ENCODE measurements at places on chromosomes 5 and 9.

GRCh38 chr5:131064669-131065371 is 100.2 kb downstream of the HINT1 start:
- DNase-seq = no peak

DNA sequence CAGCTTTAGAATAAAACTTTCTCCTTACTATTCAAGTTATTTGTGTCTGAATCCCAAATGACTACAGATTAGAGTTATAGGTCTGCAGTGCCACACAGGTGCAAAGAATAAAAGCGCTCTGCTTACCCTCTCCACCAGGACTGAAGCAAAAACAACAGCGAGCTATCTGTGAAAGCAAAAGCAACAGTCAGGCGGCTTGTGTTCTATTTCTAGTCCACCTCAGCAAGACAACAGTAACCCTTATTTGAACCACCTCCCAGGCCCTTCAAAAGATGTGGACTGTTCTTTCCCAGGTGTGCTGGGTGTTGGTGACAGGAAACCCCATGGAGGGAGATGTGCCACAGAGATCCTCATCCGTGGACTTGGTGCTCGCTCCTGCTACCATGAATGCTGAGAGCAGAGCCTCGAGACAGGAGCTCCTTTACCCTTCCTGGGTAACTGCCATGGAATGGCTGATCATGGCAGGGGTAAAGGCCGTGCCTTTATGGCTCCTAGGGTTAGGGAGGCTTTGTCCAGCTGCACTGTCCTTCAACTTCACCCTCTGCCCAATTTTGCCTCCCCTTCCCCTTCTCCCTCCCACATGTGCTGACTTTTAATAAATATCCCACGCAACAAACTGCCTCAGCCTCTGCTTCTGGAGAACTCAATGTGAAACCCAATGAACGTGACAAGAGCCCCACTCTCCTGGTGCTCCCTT is 108.6 kb downstream of the SERINC5 start:
- no peak for DNase-seq

DNA sequence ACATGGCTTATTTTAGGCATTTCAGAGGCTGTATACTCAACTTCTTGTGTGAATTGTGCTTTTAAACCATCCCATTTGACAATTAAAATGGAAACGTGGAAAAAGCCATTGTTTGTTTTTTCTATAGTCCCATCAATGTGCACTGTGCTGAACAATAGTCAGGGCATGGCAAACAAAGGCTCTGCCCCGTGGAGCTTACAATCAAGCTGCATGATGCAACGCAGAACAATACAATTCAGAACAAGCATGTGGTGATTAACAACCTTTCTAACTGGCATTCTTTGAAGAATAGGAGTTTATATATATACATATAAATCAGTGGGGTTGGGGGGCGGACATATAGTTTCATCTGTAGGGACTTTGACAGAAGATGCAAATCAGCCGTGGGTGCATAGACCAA is 2125.4 kb upstream of the WWC1 start:
- no peak for DNase-seq

DNA sequence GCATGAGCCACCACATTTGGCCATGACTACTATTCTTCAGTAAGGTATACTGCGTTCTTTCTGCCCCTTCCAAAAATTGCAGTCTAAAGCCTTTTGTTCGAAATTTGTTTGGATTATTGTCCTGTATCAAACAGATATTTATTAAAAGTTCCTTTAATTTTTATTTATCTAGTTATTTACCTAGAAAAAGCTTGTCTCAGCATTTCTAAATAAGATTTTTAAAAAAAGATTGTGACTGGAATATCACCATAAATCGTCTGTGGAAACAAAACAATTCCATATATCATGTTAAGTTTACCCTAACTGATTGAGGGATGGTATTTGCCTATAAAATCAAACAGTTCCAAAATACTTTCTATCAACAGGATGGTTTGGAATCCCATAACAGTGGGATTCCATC is 14.7 kb downstream of the GNG10 start:
- no peak for DNase-seq

- no peak for DNase-seq
These were observed 21.9 kb downstream of the DEPDC1B start for GRCh38 chr5:60677850-60678664.

- no peak for DNase-seq
These were observed 182.8 kb upstream of the NFIL3 start for GRCh38 chr9:91606255-91606995.

- no peak for DNase-seq
These were observed 17.8 kb downstream of the SH3TC2 start for GRCh38 chr5:149045089-149045460.

DNA sequence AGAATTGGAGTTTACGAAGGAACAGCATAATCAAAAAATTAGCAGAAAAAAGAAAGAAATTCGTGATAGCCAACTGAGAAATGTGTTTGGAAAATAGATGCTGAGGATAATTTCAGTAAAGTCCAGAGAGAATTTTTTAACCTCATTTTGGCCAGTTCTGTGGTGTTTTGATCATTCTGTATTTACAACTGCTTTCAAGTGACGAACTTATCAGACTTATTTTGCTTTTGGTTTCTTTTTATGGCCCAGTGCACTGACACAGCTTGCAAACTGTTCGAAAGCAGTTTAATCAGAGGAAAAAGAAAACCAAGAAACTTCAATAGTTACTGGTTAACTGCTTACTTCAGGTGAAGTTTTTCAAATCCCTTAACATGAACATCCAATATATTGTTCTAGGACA is 1.9 kb downstream of the SDHA start:
- DNase-seq = no peak

- DNase-seq = no peak
These were observed 1.2 kb downstream of the NIPSNAP3B start for GRCh38 chr9:104765138-104765537.

DNA sequence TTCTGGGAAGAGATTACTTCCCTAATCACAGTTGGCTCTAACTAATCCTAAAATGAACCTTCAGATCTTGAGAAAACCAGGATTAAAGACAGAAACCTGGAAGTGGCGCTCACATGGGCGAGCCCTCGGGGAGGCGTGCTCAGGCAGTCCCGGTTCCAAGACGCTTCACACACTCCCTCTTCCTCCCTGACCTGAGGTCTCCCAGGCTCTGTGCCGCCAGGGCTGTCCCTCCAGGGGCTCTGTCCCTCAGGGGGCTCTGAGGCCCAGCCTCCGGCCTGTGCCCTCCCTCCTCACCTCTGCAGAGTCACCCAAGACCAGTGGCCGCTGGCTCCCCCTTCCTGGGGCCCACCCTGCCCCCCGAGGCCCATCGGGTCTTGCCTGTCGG is 10.2 kb downstream of the SLC9A3 start:
- DNase-seq = no peak

- no peak for DNase-seq
These were observed 250.4 kb upstream of the CHD1 start for GRCh38 chr5:99179206-99179605.

GRCh38 chr5:64914396-64914795 is 145.7 kb downstream of the CWC27 start:
- DNase-seq = no peak

DNA sequence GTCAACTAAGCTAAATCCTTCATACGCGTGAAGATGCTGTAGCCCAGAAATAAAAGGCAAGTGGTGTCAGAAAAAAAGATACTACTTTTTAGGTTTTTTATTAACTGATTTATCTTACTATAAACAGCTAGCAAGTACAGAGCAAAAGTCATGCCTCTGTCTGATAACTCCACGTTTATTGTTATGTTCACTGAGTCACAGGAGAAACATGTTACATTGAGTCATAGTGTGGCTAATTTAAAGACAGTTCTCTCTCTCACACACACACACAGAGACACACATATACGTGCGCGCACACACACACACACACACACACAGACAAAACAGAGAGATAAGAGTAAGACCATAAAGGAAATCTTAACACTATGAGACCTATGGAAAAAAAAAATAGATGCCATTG is 770.0 kb upstream of the CDH10 start:
- no peak for DNase-seq

- no peak for DNase-seq
These were observed 14.1 kb downstream of the TMEM38B start for GRCh38 chr9:105708405-105708804.

DNA sequence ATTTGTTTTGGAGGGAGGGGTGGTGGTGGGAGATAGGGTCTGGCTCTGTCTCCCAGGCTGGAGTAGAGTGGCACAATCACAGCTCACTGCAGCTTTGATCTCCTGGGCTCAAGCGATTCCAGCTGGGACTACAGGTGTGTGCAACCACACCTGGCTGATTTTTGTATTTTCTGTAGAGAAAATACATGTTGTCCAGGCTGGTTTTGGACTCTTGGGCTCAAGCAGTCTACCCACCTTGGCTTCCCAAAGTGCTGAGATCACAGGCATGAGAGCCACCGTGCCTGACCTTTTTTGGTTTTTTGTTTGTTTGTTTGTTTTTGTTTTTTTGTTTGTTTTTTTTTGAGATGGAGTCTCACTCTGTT is 15.4 kb downstream of the STXBP1 start:
- peak; percentile 4 for DNase-seq

- peak; percentile 70 for DNase-seq
These were observed 64.0 kb downstream of the POU5F2 start for GRCh38 chr5:93677359-93677891.

DNA sequence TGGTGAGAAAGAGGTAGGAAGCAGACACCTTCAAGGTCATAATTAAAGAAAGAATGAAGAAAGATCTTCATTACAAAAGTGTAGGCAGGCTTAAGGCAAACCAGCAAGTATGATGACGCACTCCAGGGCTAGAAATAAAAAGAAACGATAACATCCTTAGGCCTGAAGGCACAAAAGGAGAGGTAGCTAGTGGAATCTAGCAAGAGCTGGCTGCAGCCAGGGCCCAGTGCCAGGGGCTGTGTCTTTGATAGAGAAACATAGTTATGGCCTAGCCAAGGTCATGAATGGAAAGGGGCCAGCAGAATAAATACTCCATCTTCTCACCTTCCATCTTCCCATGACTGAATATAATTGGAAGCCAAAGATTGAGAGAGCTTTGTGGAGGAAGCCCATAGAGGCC is 6.8 kb upstream of the SH3TC2 start:
- DNase-seq = no peak

DNA sequence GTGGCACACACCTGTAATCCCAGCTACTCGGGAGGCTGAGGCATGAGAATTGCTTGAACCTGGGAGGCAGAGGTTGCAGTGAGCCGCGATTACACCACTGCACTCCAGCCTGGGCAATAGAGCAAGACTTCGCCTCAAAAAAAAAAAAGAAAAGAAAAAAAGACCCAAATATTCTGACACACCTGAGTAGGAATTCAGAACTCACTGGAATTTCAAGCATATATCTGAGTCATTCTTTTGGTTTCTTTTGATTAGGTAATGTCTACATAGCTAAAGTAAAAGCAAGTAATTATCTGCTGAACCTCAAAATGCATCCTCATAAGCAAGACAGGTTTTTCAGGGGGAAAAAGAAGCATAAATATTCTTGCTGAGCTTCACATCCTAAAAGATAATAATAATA is 35.9 kb downstream of the ANKRD31 start:
- DNase-seq = no peak

- DNase-seq = no peak
These were observed 144.1 kb upstream of the ACTBL2 start for GRCh38 chr5:57626703-57627102.

GRCh38 chr9:129863059-129863690 is 27.9 kb downstream of the USP20 start:
- no peak for DNase-seq

GRCh38 chr9:135810806-135811575 is 96.4 kb downstream of the CAMSAP1 start:
- no peak for DNase-seq

DNA sequence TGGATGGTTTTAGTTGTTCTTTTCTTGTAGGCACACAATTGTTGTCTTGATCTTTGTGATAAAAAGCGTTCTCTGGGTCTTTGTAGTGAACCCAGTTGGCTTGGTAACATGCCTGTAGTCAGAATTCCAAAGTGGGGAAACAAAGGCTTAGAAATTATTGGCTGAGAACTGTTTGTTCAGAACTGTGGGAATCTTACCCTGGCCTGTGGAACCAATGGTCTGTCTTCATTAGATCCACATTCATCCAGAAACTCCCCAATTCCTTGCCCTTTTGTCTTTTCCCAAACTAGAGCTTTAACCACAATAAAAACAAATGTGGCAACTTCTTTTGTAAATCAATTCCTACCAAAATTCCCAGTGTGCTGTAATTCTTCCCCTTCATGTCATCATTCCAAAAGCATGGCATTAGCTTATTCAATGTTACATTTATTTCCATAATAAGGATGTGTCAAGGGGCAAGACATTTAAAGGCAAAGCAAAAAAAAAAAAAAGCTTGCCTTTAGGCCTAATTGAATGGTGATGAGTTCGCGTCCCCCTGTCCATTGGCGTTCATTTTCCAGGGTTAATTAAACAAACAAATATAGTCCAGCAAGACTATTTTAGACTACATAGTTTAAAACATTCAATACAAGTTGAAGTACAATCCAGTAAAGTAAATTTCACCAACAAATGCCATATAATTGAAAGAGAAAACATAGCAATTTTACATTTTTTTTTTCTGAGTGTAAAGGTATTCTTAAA is 249.8 kb upstream of the ZNF608 start:
- DNase-seq = no peak

DNA sequence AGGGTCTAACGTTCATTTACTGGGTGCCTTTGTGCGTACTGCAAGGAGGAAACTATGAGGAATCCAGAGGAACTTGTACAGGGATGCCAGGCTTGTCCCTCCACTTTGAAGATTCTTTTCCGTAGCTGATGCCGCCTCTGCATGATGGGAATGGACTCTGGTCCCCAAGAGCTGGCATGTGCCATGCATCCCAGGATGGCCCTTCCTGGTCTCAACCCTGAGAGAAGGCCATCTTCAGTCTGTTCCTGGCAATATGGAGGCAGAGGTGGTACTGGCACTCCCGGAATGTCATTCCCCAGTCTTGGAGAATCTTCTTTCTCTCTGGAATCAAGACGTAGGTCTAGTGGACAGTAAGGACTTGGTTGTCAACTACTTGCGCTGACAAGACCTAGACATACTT is 61.5 kb downstream of the BASP1 start:
- DNase-seq = no peak

Measured in sciatic nerve (tissue), 2 donors.